ENCODE measurements at places on chromosomes 2 and 18.

- DNase-seq, result no peak
These were observed 99.9 kb upstream of the FN1 start for GRCh38 chr2:215535741-215536140.

- no peak for DNase-seq
These were observed 437.2 kb upstream of the PKDCC start for GRCh38 chr2:41610501-41611190.

- DNase-seq, result no peak
These were observed 24.5 kb downstream of the MALT1 start for GRCh38 chr18:58695772-58696171.

GRCh38 chr2:143451642-143452281 lies 322.5 kb downstream of the ARHGAP15 start:
- no peak for DNase-seq

GRCh38 chr18:39453356-39453755 lies 1887.8 kb upstream of the CELF4 start:
- DNase-seq, result no peak

DNA sequence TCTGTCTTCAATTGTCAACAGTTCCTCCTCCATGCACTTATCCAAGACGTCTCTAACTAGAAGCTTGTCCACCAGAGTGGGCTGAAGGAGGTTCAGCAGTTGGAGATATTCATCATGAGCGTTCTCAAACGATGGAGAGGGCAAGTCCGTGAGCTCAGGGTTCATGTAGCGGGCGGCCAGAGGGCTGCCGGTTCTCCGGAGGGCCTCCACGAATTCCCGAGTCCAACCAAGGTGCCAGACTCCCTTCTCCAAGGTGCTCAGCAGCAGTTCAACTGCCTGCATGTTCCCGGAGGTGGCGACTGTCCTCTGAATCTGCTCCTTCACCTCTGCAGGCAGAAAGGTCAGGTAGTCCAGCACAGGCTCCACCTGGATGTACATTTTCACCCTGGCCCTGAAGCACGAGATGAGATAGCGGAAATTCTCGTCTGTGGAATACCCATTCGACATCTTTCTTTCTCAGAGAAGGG lies 590 bp downstream of the IFIH1 start:
- DNase-seq, result no peak

GRCh38 chr2:24971286-24971535 lies 544 bp downstream of the DNAJC27 start:
- DNase-seq, result no peak

GRCh38 chr2:45822272-45822630 lies 170.8 kb downstream of the PRKCE start:
- DNase-seq, result no peak

DNA sequence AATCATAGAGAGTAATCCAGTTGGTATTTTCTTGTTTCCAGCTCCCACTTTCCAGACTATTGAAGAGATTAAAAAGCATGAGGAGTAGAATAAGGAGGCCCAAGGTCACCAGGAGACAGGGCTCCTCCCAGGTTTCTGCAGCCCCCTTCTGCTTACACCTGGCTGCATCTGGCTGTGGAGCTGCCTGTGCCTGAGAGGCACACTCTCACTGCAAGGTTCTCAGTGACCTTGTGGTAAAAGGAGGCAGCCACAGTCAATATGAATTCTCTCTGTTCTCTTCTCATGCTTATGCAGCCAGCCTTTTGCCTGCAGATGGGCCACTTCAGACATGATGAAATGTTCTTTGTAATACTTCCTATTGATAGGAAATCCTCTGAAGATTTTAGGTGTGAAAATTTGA lies 233.7 kb downstream of the MYO3B start:
- no peak for DNase-seq

- DNase-seq, result no peak
These were observed 2.6 kb upstream of the RNF149 start for GRCh38 chr2:101310834-101311695.

GRCh38 chr2:120880381-120880780 lies 144.7 kb downstream of the GLI2 start:
- DNase-seq, result no peak

DNA sequence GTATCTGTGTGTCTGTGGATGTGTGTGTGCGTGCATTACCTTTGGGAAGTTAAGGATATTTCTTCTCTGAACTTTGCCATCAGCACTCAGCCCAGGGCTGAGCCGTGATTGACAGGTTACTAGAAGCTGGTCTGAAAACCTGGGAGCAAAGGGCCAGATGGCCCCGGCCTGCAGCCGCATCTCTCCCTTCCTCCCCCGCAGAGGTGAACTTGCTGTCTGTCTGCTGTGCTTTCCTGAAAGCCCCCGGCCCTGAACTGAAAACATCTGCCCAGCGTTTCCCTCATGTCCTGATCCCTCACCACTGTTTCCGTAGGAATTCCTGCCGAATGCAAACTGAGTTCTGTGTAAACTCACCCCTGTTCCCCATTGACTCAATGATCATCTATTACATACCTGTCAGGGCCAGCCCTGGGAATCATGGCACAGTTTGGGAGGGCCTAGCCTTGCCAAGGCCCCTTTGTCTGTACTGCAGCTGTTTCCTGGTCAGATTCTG lies 45.8 kb downstream of the MYCN start:
- DNase-seq, result no peak

DNA sequence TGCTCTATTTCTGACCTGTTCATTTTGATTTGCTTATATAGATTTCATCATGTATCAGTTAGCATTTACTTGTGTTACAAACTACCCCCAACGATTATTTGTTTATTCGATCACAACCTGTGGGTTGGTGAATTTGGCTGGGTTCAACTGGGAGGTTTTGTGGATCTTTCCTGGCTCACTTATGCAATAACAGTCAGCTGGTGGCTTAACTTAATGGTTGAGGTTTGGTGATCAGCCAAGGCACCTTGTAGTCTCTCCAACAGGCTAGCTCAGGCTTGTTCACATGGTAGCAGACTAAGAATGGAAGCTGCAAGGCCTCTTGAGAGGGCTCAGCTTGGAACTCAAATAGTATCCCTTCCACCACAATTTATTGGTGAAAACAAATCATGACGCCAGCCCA lies 5.4 kb upstream of the PUM2 start:
- DNase-seq, result no peak

DNA sequence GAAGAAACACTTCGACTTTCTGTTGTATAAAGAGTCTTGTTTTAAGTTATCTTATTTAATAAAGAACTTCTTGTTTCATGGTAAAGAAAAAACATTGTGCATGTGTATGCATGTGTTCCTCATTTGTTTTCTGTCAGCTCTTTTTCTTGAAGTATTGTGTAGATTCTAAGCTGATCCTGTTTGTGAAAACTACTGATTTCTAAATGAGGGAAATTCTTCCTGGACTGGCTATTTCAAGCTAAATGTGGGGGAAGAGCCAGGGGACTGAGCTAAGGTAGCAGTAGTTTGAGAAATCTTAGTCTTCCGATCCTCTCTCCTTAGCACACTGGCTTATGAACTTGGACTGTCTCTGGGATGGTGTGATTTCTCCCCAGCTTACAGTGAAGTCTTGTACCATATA lies 56.4 kb upstream of the RBMS1 start:
- DNase-seq, result no peak

GRCh38 chr2:141517852-141518421 lies 612.9 kb downstream of the LRP1B start:
- DNase-seq, result no peak

DNA sequence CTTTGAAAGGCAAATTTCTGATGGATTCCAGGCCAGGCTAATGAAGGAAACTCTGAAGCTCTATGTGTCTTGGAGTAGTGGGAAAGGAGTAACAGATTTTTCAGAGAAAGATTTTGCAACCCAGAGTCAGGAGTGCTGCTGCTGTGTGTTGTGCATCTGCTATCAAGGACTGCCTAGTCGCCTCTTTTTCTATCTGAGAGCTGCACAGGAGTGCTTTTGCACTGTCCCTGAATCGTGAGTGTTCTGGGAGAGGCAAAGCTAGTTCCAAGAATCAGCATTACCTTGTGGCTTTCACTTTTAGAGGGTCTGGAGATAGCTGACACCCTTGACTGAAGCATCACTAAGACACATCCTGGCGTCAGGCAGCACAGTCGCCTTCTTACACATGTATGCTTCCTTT lies 336.4 kb downstream of the PARD3B start:
- no peak for DNase-seq

DNA sequence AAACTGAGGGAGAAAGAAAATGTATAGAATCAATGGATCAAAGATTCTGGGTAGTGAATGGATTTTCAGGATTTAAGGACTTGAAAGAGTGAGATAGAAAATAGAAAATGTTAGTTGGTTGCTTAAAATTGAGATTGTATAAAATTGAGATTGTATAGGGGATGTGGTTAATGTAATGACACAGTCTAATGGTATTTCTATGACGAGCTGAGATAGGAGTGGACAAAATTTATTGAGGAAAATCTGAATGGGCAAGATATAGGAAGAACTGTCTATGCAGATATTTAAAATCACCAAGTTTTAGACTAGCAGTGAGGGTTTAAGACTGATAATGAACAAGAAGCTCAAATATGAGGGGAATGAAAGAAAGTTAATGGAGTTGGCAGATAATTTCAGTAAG lies 406.6 kb downstream of the NYAP2 start:
- DNase-seq, result no peak

- DNase-seq, result no peak
These were observed 123.9 kb downstream of the RGPD3 start for GRCh38 chr2:106344302-106344701.

- DNase-seq, result no peak
These were observed 206.0 kb upstream of the PARD3B start for GRCh38 chr2:204339212-204339715.

- no peak for DNase-seq
These were observed 31.8 kb downstream of the ARHGAP15 start for GRCh38 chr2:143160732-143161707.

- no peak for DNase-seq
These were observed 76.4 kb downstream of the AGAP1 start for GRCh38 chr2:235570256-235570655.

- no peak for DNase-seq
These were observed 401.0 kb downstream of the IRS1 start for GRCh38 chr2:226398580-226398979.

- DNase-seq, result no peak
These were observed 21.6 kb upstream of the SPATA3 start for GRCh38 chr2:230974096-230974913.

- DNase-seq, result no peak
These were observed 35.1 kb upstream of the EFHD1 start for GRCh38 chr2:232598293-232598692.

GRCh38 chr2:157327200-157327599 lies 1.6 kb upstream of the ERMN start:
- no peak for DNase-seq

- DNase-seq, result no peak
These were observed 337.8 kb upstream of the TCF4 start for GRCh38 chr18:55925772-55926171.

DNA sequence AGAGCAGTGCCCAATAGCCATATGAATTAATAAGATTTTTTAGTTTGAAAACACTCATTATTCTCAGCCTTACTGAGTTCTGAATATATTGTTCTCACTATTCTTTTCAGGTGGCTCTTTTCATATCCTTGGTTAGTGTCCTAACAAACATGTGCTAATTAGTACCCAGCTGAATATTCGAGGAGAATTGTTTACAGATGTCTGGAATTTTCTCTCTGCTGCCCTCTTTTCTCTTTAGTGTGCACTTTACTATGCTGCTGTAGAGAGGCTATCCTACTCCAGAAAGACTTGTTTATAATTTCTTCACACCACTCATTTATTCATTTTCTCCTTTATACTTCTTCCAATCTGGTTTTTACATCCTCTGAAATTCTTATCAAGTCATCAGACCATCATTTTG lies 405.3 kb downstream of the SPAG16 start:
- no peak for DNase-seq

- no peak for DNase-seq
These were observed 10.1 kb upstream of the GRHL1 start for GRCh38 chr2:9941196-9941995.

- no peak for DNase-seq
These were observed 162.1 kb downstream of the QPCT start for GRCh38 chr2:37506407-37507050.

- DNase-seq, result no peak
These were observed 77.2 kb downstream of the ADD2 start for GRCh38 chr2:70690846-70691245.

DNA sequence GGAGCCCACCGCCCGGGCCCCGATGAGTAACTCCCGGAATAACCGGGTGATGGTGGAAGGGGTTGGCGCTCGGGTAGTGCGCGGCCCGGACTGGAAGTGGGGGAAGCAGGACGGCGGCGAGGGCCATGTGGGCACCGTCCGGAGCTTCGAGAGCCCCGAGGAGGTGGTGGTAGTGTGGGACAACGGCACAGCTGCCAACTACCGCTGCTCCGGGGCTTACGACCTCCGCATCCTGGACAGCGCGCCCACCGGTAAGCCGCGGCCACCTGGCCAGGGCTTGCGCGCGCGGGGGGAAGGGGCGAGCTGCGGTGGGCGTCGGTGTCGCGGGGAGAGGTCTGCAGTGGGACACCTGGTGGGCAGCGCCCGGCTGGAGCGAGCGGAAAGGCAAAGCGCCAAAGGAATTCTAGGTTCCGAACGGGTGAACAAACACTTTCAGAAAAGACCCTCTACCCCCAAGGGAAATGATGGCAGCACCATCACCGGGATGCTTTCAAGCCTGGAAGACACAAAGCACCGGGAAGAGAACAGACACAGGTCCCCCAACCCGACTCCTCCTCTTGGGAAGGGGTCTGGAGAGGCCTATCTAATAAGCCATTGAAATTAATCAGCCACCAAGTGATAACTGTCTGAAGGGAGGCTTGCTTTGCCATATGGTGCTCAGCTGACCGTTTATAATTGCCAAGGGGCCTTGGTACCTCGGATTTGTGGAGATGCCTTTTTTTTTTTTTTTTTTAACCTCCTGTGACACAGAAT lies 1.1 kb downstream of the MIB1 start:
- DNase-seq, result no peak

DNA sequence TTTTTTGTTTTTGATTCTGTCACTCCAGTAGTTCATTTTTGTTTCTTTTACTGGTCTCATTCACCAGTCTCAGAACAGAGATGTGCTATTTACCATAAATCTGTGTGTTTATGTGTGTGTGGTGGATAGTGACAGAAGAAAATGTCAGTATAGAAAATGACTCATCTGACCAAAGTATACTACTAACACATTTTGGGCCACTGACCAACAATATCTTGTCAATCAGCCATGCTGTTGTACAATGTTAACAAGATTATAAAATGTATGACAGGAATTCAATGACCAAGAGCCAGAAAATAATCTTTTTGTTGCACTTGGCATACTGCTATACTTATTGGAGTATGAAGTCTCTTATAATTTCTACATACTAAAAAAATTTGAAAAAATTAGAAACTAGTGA lies 1081.4 kb upstream of the NRXN1 start:
- DNase-seq, result no peak

DNA sequence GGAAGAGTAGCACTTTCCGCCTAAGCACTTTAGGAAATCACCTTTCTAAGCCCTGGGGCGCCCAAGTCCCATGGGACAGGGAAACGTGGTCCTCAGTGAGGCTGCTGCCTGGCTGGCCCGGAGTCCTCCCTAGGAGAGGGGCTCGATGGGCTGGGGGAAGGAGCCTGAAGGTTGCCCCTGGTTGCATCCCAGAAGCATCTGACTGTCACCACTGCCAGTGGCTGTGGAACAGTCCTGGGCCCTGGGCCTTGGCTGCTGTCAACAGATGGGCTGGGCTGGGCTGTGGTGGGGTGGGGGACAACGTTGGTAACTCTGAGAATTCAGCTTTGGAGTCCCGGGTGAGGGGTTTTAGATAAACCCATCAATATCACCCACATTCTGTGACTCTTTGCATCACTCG lies 22.5 kb downstream of the ASB1 start:
- no peak for DNase-seq

GRCh38 chr18:57581301-57581934 lies 5.1 kb downstream of the FECH start:
- no peak for DNase-seq

GRCh38 chr2:218438596-218438995 lies 19.7 kb downstream of the VIL1 start:
- DNase-seq, result no peak

All from Panc1 (cell line).